ENCODE measurements at places on chromosomes 1 and 21.

- no peak for DNase-seq
These were observed 1.4 kb upstream of the CACNA1S start for GRCh38 chr1:201113451-201114244.

DNA sequence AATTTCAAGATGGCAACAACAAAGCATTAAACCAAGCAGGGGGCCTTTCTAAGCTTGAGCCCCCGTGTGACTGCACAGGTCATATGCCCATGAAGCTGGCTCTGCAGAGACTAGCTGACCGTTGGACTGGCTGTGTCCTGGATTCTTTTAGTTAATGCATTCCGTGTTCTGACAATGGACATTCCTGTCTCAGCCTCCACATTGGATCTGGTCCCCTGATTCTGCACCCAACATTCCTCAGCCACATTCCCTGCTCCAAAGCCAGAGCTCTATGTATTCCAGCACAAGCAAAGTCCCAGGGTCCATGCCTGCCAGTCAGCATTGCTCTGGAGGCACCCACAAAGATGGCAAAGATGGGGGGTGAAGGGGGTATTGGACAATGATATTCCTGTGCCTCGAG, 5.1 kb upstream of the NAV1 start:
- no peak for DNase-seq

GRCh38 chr1:15937706-15938168, 38.2 kb downstream of the ZBTB17 start:
- DNase-seq, result no peak

DNA sequence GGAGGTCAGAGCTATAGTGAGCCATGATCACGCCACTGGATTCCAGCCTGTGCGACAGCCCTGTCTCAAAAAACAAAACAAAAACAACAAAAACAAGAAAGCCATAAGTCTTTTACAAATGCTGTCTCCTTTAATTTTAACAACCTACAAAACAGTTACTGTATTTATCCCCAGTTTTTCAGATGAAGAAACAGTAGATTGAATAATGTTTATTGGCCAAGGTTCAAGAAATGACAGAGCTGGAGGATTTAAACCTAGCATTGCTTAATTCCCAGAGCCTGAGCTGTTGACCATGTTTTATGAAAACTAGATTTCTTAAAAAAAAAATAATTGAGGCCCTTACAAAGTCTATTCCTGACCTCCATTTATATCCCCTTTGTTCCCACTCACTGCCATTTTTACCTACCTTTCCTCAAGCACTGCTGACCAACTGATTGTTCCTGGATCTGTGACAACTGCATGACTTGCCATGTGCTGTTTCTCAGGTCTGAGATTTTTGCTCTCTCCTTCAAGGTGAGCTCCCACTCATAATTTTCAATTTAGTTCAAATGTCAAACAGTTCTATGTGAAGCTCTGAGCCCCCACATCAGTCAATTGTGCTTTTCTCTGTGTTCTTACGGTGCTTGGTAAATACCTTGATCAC, 140.8 kb downstream of the CHRM3 start:
- no peak for DNase-seq

GRCh38 chr1:208216062-208216461, 28.1 kb downstream of the PLXNA2 start:
- DNase-seq, result peak; percentile 76

GRCh38 chr1:75124510-75124909, 9.7 kb upstream of the LHX8 start:
- no peak for DNase-seq

DNA sequence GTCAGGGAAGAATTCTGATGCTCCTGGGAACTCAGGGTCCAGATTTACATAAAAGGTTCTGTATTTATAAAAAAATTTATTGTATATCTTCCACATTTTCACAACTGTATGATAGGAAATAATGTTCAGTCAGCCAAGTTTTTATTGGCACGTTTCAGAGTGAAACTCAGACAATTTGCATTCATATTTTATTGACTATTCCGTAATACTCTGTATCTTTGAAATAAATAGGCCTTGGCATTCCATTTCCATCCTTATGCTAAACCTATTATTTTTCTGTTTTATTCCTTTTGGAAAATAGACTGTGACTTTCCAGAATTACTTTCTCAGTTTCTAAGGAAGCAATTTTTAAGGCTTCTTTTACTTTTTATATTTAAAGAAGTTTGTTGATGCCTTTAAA, 329.0 kb downstream of the OLFM3 start:
- no peak for DNase-seq

- DNase-seq, result peak; percentile 83
These were observed 804.6 kb upstream of the ADGRL4 start for GRCh38 chr1:79811173-79811572.

DNA sequence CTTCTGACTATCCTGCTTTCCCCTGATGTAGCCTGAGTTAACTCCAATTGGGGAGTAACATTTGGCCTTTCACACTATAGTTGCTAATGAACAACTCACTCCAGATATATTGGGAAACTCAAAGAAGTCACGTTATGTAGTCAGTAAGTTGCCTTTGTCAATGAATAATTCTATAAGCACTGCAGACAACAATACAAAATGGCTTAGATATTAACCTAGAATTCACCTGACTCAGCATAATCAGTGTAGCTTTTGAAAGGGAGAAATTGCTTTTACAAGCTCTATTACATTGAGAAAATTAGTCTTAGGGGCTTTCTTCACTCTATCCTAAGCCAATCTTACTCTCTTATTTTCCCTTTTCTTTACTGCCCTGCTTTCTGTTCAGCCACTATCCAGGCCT, 303.5 kb upstream of the NR5A2 start:
- no peak for DNase-seq

GRCh38 chr21:28903448-28903847, 89.2 kb downstream of the LTN1 start:
- no peak for DNase-seq

GRCh38 chr1:14968251-14968851, 185.2 kb upstream of the TMEM51 start:
- peak; percentile 21 for DNase-seq

DNA sequence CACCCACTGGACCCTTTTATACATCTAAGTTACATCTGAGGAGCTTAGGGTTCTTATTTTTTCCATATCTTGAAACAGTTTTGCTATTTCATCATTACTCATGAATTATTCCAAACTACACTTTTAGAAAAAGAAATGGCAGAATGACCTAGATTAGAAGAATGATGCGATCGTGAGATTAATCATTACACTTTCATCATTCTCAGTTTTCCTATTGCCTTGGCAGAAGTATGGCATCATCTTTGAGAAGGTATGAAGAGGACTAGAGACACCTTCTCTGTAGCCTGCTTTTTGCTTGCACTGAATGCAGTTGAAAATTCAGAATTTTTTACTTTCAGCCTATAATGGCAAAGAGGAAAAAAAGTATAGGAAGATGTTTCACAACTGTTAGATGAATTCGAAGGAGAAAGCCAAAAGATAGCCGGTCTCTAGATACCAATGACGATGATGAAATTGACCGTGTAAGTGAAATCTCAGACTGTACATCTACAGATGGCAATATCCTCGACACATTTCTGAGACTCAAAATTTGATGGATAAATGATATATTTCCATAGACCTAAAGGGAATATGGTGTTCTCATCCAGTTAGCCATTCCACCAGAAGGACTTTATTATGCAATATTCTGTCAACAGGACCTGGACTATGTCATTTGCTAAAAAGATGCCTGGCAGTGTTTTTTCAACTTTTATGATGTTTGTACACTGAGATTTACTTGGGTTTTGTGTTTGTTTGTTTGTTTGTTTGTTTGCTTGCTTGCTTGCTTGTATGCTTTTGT, 191.8 kb downstream of the TOMM20 start:
- DNase-seq, result no peak

DNA sequence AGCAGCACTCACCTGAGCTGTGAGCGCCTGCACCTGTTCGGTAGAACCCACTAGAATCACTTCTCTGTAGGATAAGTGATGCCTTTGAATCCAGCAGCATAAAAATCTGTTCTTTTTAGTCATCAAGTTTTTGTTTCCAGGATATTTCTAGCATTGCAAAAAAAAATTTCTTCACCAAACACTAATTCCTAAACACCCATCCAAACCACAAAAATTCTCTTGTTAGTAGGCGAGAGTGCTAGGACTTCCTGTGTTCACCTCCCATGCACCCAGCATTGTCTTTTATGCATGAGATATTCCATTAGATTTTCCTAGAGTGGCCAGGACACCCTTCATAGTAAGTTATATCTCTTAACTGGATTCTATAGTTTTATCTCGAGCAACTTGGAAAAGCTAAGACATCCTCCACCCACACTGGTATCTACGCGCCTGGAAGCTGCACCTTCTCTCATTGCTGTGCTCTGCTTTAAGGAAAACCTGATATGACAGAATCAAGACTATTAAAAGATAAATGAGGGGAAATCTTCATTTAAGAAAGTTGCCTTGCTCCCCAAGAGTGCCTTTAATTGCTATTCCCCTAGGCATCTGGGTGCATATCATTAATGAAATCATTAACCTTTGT, 12.3 kb downstream of the SERTAD4 start:
- peak; percentile 29 for DNase-seq

GRCh38 chr1:197399755-197400521, 131.9 kb downstream of the CRB1 start:
- peak; percentile 43 for DNase-seq

DNA sequence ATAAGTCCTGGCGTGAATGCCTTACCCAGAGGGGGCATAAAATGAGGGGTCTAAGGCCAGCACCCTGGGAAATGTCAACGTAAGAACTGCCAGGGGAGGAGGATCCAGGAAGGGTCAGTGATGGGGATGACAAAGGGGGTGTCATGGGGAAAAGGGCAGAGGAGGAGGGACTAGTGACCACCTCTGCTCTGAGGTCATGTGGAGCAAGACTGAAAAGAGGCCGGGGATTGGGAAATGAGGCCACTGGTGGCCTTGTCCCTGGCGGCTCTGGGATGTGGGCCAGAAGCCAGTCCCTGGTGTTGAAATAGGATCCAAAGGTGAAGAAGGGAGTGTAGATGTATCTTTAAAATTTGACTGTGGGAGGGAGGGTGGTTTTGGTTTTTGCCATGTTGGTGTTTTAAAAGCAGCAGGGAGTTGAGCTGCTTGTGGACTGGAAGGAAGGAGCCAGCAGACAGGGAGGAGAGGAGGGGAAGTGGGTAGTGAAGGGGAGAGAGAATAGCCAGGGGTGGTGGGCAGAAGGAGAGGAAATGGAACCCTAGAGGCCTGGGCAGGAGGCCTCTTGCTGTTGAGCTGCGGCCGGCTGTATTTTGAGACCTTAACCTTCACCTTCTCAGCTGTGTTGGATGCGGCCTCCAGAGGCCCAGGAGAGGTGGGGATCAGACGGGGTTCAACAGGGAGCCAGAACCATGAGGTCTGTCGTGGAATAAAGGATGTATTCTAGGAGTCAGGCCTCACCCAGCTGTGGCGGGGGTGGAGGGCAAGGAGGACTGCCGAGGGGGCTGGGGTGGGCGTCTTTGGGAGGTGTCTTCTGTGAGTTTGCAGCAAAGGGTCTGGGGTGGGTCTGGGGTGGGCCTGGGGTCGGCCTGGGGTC, 92.5 kb downstream of the DHRS3 start:
- no peak for DNase-seq

- no peak for DNase-seq
These were observed 305.9 kb upstream of the PROX1 start for GRCh38 chr1:213681788-213682340.

GRCh38 chr1:32474954-32475353, 10.1 kb downstream of the ZBTB8B start:
- no peak for DNase-seq

GRCh38 chr1:67190942-67191341, 24.7 kb downstream of the IL23R start:
- no peak for DNase-seq

DNA sequence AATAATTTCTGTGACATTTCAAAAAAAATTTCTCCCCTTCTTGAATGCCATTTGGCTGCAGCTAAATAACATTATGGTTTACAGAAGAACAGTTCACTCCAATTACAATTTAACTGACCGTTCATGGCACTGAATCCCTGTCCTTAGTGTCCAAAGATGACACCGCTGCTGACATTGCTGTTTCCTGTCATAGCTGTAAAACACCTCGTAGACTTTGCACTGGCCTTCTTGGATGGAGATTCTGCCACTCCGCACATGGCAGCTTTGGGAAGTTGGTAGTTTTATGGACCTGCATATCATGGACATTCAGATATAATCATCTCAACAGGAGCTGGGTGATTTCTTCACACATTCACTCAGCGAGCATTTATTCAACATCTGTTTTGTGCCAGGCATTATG, 5.0 kb downstream of the ARMH1 start:
- DNase-seq, result no peak

- DNase-seq, result no peak
These were observed 40.0 kb upstream of the PRMT6 start for GRCh38 chr1:107016376-107016978.

DNA sequence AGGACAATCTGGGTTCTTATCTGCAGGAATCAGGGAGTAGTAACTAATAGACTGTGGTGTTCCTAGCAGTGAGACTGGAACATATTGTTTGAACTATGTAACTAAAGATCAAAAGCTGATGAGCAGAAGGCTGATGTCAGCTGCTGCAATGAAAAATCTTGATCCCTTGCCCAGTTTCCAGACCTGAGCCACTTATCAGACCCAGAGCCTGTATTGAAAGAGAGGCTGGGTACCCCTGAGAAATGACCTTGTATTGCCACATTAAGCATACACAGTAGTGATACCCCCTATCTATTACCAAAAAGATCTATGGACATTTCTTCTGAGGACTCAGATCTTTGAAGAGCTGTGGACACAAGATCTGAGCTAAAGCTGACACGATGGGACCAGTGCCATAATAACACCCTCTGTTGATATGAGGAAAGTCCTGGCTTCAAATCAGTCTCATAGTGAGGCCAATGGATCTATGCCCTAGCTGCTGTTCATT, 178.0 kb upstream of the GALNT2 start:
- no peak for DNase-seq

DNA sequence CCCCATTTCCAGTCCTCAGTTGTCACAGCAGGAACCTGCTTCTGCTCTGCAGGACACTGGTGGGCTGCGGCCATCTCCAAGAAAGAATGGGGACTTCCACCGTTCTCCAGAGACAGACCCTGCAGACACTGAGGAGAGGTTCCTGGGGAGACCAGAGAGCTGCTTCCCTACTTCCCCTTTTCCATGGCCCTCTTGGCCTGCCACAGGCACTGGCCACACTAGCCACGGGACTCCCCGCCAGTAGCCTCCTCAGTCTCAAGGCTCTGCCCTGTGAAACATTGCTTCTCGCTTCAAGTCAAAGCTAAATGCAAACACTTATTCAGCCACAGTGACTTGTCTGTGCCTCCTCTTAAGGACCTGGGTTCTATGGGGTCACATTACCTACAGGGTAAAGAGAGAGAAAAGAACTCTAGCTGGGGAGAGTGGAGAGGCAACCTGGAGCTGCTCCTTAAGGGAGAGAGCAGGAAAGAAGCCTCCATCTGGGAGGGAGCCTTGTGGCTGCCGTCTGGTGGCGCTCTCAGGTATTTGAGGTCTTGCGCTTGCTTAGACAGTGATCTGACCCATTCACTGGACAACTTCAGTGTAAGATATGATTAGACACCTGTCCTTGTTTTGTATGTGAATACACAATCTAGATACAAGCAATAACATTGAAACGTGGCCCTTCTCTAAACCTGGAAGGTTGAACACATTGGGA, 5.4 kb upstream of the SLAMF8 start:
- no peak for DNase-seq

- no peak for DNase-seq
These were observed 6.2 kb upstream of the DDR2 start for GRCh38 chr1:162626094-162626493.
